ENCODE measurements at places on chromosomes 12 and 14.

DNA sequence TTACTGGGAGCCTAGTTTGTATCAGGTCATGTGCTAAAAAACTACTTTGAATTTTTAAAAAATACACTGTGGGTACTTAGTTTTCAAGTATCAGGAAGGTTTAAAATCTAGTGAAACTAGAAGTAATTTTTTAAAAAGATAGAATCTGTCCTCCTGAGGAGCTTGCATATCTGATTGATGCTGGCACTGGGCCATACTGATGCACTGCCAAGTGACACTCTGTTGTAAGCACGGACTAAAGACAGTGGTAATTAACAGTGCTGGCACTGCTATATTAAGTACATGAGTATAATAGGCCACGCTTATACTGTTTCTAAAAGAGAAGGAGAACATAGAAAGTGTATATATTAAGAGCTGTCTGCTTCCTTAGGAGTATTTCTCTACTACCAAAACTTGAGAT, 10.0 kb upstream of the TBC1D30 start:
- no peak for DNase-seq

- DNase-seq, result no peak
These were observed 27.7 kb downstream of the GPR68 start for GRCh38 chr14:91216731-91217226.

- DNase-seq, result no peak
These were observed 2.1 kb downstream of the TNFAIP2 start for GRCh38 chr14:103125098-103126070.

DNA sequence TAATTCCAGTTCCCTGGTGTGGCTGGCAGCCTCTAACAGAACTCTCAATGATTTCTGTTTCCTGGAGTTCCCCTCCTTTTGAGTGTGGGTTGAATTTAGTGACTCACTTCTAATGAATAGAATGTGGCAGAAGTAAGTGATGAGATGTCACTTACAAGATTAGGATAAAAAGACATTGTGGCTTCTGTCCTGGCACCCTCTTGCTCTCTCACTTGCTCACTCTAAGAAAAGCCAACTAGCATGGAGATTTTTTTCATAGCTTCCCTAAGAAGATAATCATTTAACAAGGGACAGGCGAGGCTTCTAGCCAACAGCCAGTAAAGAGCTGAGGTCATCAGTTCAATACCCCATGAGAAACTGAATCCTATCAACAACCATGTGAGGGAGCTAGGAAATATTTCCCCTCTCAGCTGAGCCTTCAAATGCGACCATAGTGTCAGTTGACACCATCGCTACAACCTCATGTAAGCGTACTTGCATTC, 156.7 kb downstream of the TMTC3 start:
- no peak for DNase-seq

DNA sequence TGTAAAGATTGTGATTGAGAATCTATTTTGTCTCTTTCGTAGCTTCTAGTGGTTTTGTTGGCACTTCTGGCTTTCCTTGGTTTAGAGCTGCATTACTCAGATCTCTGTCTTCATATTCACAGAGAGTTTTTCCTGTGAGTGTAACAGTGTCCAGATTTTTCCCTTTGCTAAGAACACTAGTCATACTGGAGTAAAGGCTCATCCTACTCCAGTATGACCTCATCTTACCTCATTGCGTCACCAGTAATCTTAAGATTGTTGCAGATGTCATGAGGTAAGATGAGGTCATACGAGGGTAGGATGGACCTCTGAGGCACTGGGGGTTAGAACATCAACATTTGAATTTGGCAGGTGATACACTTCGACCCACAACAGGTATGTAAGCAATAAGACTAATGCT, 461.2 kb downstream of the FLRT2 start:
- no peak for DNase-seq

DNA sequence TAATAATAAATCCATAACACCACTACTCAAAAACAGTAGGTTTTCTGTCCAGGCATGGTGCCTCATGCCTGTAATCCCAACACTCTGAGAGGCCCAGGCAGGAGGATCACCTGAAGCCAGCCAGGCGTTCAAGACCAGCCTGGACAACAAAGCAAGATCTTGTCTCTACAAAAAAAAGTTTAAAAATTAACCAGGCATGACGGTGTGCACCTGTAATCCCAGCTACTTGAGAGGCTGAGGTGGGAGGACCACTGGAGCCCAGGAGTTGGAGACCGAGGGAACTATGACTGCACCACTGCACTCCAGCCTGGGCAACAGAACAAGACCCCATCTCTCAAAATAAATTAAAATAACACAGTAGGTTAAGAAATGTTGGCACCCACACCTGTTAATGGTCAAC, 44.5 kb upstream of the AP4S1 start:
- no peak for DNase-seq

DNA sequence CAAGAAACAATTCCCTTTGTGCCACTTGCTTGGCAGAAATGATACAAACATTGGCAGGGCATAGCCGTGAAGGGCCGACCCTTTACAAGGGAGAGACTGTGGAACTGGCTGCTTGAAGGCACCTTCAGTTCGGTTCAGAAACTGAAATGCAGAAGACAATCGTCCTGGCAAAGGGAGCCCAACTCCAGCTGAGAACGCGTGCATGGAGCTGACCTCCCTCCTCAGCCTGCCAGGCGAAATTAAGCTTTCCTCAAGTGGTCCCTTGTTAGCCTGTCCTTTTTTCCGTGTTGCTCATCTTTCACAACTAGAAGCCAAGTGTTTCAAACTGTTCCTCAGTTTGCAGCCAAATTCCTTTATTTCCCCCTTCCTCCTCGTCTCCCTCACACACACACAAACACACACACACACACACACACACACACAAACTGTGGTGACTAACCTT, 8.1 kb downstream of the LGR5 start:
- DNase-seq, result no peak

- no peak for DNase-seq
These were observed 20.1 kb upstream of the KRT80 start for GRCh38 chr12:52211716-52212585.

DNA sequence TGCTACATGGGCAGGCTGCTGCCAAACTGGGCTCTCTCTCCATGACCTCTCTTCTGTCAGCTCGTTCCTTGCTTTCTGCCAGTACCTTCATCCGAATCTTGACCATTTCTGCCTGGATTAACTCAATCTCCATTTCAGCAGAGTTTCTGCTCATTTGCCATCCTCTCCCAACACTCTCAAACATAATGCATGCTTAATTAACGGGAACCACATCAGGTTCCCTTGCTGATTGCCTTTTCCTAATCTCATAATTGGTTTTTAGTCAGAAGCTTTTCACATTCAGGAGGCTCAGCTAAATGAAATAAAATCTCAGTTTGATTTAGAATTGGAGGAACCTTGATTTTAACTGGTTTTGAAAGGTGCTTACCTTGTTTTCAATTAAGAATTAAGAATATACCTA, 127.3 kb downstream of the SLC5A8 start:
- DNase-seq, result no peak

- DNase-seq, result no peak
These were observed 5.6 kb downstream of the PYM1 start for GRCh38 chr12:55922126-55922525.

GRCh38 chr12:54375259-54375579, 9.3 kb downstream of the ZNF385A start:
- no peak for DNase-seq
